ENCODE measurements at places on chromosomes 6 and 20.

- DNase-seq, result no peak
These were observed 6.4 kb downstream of the SERAC1 start for GRCh38 chr6:158161566-158162254.

GRCh38 chr6:4788953-4789584, 12.9 kb downstream of the CDYL start:
- DNase-seq, result no peak

DNA sequence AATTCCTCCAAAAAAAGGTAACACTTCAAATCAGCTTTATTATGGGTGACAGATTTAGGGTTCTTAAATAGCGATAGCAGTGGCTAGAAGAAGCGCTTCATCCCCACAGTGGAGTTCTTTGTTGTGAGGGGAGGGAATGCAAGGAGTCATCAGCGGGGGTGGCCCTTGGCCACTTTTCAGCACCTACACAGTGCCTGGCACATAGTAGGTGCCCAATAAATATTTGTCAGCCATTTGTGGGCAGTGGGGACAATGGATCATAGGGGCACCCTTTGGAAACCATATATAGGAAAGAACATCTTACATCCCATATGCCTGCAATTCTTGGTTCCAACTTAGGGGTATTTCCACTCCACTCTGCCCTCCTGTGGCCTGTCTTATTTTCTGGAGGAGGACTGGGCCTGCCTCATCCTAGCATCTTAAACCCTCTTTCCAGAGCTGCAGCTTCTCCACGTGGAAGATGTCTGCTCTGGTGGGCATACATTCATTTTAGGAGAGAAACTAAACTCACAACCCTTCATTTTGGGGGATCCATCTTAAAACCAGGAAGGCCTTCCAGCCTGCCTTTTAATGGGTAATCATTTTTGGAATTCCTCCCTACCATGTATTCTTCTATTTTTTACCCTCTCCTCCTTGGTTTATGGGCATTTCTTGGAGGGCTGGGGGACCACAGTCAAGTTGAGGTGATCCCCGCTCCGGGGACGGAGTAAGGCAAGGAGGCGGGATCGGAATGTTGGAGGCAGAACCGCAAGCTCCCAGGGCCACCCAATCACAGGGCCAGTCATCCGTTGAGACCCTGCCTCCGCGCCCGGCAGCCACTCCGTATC, 2.6 kb upstream of the GPSM3 start:
- peak; percentile 74 for DNase-seq

- DNase-seq, result no peak
These were observed 50.2 kb downstream of the HDAC2 start for GRCh38 chr6:113920663-113921267.
